AG04449 (cell line): ENCODE measurements at places on chromosomes 5 and 9.

GRCh38 chr5:31221001-31221400, 27.5 kb downstream of the CDH6 start:
- DNase-seq: no peak

GRCh38 chr5:131224387-131225201, 39.3 kb upstream of the CDC42SE2 start:
- no peak for DNase-seq

- no peak for DNase-seq
Observed at GRCh38 chr5:106843812-106844416, 826.8 kb downstream of the EFNA5 start.

DNA sequence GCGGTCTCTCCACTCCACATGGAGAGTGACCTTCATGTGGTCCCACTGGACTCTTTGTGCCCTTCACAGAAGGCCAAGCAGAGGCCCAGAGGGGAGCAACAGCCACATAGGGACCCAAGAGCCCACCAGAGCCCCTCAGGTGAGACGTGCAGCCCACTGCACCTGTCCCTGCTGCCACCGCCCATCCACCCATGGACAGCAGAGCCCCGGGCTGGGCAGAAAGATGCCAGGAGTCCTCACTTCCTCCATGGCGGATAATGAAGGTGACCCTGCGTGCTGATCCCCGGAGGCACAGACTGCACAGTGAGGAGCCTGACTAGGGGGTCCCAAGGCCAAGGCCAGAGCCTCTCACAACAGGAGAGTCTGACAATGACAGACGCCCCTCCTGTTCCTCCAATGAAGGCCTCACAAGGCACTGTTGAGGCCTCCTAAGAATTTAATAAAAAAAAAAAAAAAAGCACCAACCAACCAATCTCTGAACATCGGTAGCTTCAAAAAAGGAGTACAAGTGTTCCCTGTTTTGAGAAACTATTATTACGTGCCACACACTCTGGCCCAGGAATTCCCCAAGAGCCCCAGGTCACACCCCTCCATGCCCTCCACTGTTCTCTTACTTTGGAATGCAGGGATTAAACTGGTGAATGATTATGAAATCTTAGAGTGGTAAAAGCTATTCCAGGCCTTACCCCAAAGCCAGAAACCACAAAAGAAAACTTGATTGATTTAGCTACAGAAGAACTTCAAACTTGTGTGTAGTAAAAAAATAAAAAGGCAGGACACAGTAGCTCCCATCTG, 2.8 kb upstream of the PPP1R26 start:
- DNase-seq: no peak

DNA sequence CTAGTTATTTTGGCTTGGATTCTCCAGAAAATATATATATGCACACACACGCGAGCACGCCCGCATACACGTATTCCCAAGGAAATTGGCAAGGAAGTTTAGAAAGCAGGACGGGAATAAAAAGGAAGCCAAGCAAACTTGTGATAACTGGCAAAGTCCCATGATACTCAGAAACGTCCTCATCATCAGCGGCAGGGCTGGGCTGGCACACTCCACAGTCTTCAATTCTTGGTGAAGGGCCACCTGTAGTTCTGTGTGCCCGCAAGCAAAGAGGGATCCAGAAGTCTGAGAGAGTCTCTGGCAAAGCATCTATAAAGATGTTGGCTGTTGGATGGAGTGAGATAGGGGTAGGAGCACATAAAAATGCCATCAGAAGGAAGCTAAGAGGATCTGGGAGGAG, 289.3 kb upstream of the CTNND2 start:
- no peak for DNase-seq

DNA sequence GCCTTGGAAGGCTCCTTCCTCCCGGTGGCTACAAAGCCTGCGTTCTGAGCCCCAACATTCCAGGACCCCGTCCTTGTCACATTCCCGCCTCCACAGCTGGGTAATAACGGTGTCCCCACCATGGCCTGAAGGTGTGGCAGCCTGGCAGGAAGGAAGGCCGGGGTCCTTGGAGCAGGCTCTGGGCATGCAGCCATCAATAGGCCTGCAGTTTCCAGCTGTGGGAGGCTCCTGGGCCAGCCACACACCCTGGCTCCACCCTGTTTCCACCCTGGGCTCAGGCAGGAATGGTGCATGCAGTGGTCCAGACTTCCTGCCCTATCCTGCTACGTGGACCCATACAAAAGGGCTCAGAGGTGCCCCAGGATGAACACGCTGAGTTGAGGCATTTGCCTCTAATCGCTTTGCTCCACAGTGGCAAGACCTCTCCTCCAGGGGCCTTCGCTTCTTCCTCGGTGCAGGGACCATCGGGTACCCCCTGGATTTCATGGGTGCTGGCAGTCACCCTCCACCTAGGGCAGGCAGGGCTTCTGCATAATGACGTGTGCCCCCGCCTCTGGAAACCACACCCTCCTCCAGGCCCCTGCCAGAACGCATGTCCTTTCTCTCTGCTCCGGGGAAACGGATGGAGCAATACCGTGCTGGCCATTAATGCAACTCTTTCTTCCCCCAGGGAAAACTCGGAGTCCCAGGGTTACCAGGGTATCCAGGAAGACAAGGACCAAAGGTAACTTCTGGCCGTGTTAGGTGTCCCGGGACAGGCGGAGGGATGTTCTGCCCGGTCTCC, 95.1 kb upstream of the FCN2 start:
- no peak for DNase-seq

GRCh38 chr9:104091708-104092107, 2.4 kb upstream of the SMC2 start:
- no peak for DNase-seq

DNA sequence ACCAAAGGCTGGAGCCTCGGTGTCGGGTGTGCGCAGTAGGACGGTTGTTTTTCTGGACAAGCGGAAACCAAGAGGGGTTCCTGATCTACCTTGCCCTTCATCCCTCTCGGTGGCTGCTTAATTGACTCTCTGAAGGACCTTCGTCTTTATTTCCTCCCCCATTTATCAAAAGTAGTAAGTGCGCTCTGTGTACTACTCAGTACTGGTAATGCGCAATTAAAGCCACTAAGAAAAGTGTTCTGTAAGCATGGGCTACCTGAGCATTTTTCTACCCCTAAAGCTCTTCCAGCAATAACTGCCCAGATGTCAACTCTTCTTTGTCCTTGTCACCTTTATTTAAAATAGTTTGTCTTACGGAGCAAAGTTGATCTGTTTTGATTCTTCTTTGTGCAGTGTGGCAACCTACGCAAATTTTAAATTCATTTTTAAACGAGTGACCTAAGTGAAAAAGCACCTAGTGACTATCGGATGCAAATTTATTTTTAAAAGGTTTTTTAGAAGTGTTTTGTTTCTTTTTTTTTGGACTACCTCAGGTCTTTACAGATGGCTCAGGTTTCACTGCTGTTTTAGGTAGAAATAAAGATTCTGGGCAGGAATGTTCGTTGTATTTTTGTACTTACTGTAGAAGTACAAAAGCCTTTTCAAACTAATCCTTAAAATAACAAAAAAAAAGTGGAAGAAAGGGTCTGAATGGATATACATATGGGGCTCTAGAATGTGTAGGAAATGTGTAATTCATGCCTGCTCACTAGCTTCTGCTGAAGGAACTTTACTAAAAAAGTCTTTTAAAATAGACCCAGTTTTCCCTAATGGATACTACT, 2.0 kb downstream of the JMY start:
- no peak for DNase-seq

DNA sequence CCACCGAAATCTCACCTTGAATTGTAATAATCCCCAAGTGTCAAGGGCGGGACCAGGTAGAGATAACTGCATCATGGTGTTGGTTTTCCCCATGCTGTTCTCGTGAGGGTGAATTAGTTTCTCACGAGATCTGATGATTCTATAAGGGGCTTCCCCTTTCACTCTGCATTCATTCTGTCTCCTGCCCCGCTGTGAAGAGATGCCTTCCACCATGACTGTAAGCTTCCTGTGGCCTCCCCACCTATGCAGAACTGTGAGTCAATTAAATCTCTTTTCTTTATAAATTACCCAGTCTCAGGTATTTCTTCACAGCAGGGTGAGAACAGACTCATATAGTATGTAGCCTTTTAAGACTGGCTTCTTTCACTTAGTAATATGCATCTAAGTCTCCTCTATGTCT, 128.1 kb upstream of the NR5A1 start:
- DNase-seq: no peak

- no peak for DNase-seq
Observed at GRCh38 chr9:130775336-130775991, 59.6 kb upstream of the ABL1 start.

GRCh38 chr5:84862132-84862531, 477.5 kb upstream of the EDIL3 start:
- no peak for DNase-seq

- DNase-seq: no peak
Observed at GRCh38 chr5:14250748-14251701, 107.9 kb downstream of the TRIO start.

DNA sequence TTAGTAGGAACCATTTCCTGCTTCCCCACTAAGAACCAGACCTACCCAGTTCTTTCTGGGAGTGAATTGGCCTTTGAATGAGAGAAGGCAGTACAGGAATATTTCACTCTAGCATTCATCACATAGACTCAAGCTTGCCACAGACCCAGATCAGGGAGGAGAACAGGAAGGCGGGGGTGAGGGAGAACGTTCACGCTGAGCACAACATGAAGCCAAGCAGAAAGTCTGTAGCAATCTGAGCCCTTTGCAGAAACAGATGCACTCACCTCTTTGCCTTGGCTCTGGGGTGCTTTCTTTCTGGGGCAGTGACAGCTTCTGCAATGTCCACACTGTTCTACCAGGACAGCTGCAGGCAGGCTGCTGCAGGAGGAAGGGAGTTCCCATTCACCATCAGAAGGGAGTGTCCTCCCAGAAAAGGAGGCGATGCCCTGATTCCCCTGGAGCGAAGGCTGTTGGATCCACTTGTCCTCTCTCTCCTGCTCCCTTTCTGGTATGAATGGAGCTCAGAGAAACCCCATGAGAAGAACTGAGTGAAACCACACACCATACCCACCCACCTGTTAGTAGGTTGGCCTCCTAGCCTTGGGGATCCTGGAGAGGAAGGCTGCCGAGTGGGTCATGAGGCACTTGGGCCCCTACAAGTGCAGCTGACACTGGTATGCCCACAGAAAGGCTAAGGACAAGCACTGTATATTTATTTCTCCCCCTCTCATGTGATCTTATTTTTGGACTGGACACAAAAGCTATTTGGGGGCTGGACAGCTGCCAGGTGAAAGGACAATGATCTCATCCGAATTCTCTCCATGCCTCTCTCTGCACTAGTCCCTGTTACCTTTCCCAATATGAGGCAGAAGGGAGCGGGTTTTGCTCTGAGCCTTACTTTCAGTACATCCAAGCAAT, 11.7 kb upstream of the FGF1 start:
- DNase-seq: no peak

DNA sequence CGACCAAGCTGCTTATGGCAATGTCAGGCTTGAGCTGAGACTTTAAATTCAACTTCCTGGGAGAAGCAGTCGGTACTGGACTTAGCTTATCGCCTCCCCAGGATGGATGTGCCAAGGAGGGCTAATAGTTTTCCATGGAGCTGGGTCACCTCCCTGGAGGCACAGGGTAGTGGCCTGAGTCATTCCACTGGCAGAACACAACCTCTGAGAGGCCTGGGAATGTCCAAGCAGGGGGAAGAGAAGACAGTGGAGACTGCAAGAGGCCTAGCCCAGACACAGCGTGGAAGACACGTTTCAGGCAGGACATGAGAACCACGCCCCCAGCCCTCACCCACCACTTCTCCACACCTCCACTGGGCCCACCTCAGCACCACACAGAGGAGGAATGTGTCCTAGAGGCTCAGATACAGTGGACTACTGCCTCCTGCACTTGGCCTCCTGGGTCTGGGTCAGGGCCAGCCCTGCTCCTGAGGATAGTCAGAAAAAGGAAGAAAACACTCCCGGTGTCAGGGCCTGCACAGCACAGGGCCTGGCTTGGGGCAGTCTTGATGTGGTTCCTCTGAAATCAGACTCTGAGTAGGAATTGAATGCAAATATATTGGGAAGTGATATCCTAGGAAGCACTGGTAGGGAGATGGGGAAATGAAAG, 171.8 kb downstream of the FSTL4 start:
- DNase-seq: no peak

- no peak for DNase-seq
Observed at GRCh38 chr5:135655468-135655815, 76.7 kb upstream of the CXCL14 start.

- DNase-seq: no peak
Observed at GRCh38 chr9:94927048-94927761, 200.7 kb downstream of the AOPEP start.

GRCh38 chr5:122436615-122437014, 124.6 kb downstream of the SNCAIP start:
- no peak for DNase-seq

DNA sequence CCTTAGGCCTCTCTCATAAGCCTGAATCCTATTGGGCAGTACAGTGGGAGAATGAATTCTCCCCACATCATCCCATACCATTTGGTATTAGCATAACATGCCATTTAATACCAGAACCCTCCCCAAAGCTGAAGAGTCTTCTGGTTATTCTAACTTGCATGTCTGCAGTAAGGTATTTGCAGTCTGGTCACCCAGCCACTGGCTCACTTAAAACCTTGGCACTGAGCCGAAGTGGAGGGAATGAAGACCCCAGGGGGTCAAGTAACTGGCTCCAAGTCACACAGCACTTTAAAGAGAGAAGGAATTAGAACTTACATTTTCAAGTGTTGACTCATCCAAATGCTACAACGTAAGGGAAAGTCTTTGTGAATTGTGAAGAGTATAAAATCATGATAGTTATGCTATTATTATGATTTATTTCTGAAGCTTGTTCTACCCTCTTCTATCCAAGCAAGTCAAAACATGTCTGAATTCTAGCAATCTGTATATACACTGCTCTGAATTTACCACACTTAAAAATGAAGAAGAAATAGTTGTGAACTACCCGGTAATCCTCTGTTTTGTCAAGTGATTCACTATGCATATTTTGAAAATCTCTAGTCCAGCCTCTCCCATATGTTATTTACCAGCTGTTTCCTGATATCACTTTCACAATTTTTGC, 28.5 kb downstream of the GLRA1 start:
- DNase-seq: peak; percentile 71

- DNase-seq: no peak
Observed at GRCh38 chr5:107917983-107918382, 247.2 kb upstream of the EFNA5 start.

DNA sequence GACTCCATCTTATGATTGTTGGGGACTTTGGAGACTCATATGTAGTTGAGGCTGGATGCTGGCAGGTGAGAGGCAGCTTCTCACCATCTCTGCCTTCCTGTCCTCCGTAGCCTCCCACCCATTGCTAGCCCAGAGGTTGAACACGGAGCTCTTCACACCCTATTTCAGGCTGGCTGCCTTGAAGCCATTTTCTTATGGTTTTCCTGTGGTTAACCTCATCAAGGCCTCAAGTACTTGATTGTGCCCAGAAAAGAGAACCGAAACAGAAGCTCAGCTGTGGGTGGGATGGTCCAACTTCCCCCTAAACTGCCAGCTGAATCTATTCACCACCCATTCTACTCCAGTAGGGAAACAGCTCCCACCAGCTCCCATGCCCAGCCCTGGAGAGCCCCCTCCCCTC, 102.9 kb downstream of the LIFR start:
- DNase-seq: no peak

- no peak for DNase-seq
Observed at GRCh38 chr5:86983208-86983607, 284.5 kb upstream of the RASA1 start.
